ENCODE measurements at places on chromosomes 13 and 19.

GRCh38 chr13:60335531-60335930 lies 61.5 kb upstream of the TDRD3 start:
- peak; percentile 28 for DNase-seq

DNA sequence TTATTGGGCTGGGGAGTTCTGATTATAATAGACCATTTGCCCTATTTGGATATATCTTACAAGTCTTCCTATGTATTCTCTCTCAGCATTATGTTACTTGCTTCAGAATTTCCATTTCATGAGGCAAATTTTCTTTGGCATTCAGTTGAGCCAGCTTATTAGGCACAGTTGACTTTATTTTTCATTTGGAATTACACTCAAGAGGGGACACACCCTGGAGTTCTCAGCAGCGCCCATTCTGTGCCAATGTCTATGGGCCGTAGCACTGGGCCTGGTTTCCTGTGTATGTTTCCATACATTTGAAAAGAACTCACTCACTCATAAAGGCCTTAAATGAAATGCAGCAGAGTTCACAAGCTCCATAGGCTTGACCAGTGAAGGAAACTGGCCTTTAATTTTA lies 138.5 kb downstream of the KLF12 start:
- DNase-seq = no peak

- DNase-seq = no peak
Observed at GRCh38 chr13:36770741-36771140, 48.3 kb upstream of the RFXAP start.

DNA sequence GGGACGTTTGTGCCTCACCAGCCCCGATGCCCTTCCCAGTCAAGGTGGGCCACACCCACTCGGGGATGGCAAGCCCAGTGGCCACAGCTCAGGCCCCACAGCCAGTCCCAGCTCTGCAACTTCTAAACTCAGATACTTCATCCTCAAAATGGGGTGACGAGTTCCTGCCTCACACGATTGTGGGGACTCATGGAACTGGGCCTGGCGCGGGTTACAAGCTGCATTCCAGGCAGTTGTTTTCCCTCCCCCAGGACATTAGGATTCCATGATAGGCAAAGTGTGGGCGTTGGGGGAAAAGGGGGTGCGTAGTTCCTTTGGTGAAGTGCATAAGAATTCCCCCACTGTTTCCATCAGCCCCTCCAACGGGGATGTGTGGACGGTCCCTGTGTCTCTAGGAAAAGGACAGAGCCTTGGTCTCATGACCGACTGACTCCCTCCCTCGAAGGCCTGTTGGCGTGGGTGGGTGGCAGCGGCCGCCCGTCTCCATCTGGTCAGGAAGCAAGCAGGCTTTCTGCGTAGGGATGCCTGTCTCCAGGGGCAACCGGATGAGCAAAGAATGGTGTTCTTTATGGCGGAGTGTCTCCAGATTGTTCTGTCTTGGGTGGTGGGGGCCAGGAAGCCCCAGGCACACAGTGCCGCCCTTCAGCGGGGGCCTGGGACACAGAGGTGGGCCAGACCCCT lies 21.1 kb upstream of the NPAS1 start:
- DNase-seq = no peak

- no peak for DNase-seq
Observed at GRCh38 chr19:5494773-5495172, 39.6 kb downstream of the ZNRF4 start.

DNA sequence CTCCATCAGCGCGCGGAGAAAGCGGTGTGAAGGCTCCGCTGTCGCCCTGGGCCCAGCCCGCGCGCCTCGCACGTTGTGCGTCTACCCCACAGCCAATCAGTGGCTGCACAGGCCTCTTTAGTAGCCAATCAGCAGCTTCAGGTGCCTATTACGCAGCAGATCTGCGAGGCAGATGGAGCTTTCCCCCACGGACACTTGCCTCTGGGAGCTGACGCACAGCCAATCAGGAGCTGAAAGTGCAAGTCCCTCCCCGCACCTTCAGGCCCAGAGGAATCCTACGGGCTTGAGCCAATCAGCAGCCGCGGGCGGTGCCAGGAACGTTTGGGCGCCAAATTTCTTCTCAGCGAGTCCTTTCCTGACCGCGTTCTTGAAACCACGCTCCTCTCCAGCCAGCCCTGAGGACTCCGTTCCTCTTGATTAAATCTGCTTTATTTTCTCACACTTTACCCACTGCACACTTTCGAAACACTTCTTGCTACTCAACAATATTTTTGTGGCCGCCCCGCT lies 39.9 kb downstream of the SIGLEC7 start:
- no peak for DNase-seq

- DNase-seq = no peak
Observed at GRCh38 chr13:42652642-42653415, 78.9 kb downstream of the TNFSF11 start.

- peak; percentile 30 for DNase-seq
Observed at GRCh38 chr19:12800923-12801465, 606 bp downstream of the PRDX2 start.

DNA sequence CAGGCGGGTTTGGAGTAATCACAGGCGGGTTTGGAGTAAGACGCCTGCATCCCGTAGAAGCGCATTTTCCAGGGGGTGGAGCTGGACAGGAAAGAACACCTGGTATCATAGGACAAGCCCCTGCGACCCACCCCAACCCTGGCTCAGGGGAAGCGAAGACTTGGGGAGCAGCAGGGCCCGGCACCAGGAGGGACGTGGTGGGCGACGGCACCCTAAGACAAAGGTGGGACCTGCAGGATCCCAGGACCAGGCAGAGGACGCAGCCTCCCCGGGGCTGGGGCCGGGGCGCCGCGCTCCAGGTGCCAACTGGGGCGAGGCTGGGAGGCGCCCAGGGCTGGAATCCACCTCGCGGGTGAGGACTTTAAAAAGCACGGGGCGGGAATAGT lies 520 bp downstream of the ZNF600 start:
- DNase-seq = no peak

- DNase-seq = no peak
Observed at GRCh38 chr19:37007587-37008220, 70.5 kb upstream of the ZNF420 start.

DNA sequence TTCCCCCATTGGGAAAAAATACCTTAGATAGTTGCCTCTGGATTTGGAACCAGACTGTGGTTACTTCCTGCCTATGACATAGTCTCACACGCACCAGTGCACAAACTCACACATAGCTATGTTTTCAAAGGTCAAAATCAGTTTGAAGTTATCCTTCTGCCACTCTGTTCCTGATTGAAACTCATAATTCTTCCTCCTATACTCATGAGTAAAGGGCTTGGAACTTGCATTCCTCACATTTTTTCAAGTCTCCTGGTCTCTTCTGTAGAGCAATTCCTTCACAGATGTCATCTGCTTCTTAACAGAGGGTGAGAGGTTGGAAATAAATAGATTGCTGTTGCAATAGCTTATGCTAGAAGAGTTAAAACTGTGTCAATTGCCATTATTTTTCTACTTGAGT lies 18.6 kb upstream of the POSTN start:
- DNase-seq = peak; percentile 97

- peak; percentile 94 for DNase-seq
Observed at GRCh38 chr13:34207334-34207733, 389.4 kb downstream of the RFC3 start.

- peak; percentile 70 for DNase-seq
Observed at GRCh38 chr13:47708386-47708785, 292.7 kb downstream of the SUCLA2 start.

DNA sequence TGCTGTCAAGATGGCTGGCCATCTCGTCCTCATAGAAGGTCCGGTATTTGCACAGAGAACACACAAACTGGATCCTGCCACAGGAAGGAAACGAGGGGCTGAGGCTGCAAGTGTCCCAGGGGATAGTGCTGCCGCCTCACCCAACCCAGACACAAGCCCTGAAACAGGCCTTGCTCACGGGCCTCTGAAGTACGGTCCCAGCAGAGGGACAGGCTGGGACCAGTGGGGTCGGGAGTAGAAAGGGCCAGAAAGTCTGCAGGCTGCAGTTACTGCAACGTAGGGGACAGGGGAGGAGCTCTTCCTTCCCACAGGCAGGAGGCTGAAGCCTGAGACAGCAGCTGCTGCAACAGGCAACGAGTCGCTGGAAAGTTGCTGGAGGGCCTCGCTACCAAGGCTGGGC lies 18.2 kb upstream of the AKAP8 start:
- DNase-seq = no peak

- no peak for DNase-seq
Observed at GRCh38 chr19:51181377-51181912, 39.3 kb downstream of the SIGLEC7 start.

DNA sequence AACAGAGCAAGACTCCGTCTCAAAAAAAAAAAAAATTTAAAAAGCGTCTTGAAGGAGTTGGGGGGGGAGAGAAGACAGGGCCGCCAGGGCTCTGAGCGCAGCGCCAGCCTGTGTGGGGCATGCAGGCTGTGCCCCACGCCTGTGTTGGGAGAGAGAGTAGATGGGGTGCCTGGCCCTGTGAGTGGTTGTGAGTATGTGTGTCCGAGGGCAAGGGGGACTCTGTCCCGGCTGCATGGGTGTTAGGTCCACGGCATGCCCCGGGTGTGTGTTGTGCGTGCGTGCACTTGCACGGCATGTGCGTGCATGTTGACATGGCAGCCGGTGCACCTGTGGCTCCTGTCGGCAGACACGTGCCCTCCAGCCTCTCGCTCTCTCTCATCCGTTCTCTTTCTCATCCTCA lies 3.4 kb downstream of the MAP2K7 start:
- no peak for DNase-seq

DNA sequence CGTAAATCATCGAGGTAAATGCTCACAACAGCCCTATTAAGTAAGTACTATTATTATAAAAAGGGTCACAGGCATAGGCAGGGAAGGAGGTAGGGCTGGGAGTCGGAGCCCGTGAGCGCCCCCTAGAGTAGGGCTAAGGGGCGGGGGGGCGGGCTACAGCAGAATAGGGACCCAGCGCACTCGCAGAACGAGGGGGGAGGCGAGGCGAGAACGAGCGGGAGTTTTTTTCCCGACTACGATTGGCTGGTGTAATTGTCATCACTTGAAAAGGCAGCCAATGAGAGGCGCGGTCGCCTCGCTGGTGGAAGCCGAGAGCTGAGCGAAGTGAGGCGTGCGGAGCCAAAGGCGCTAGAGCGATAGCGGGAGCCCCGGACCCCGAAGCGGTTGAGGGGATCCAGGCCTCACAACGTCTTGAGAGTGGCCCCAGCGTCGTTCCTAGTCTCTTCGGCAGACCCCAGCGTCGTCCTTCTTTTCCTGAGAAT lies 24.2 kb downstream of the KEAP1 start:
- DNase-seq = peak; percentile 93
